Urothelium cell line (cell line): ENCODE measurements at places on chromosomes 6 and 20.

- peak; percentile 46 for DNase-seq
Observed at GRCh38 chr20:43243672-43244269, 54.1 kb upstream of the PTPRT start.

DNA sequence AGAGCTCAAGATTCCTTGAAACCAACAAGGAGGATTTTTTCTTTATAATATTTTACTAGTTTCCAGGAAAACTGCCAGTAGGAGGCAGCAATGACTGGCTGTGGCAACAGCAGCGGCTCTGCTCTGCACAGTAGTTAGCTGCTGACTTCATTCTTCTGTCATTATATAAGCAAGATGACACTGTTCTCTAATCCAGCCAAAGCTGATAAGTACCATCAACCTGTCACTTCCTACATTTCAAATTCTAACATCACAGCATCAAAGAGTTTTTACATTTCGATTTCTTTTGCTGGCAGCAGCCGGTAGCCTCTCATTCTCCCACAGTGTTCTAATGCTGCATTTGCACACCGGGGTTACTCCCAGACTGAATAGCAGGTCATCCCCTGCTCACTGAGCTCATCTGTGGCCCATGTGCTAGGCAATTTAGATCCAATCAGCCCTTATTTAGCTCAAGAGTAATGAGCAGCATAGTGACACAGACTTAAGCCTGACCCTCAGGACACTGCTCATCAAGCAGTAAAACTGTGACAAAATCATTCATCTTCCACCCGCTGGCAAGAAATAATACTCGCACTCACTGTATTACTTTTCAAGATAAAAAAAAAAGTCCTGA lies 67.8 kb downstream of the MMS22L start:
- DNase-seq = peak; percentile 6

DNA sequence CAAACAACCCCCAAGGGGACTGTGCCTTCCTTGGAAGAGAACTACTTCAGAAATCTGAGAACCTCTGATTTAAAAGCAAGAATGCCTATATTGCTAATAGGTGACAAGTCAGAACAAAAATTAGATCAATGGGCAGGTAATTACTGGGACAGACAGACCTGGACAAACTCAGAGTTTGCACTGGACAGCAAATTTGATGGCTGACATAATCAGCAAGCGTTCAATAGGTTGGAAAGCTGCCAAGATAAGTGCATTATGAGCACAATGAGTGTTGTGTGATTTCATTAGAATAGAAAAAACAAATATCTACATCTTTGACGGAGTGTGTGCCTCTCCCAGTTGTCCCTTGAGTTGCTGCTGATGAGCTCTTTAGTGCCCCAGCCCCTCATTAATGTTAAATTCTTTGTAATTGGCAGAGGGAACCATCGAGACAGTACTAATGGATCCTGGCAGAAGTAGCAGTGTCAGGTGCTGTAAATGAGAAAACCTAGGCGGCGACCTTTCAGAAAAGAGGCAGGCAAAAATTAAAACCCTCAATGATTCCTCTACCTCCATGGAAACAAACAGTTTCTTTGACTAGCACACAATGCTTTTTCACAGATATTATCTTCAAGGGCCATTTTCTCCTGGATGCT lies 116.5 kb upstream of the COL21A1 start:
- no peak for DNase-seq

GRCh38 chr20:63102721-63103375 lies 96.1 kb upstream of the BHLHE23 start:
- peak; percentile 86 for DNase-seq

GRCh38 chr6:7471171-7471570 lies 70.3 kb upstream of the DSP start:
- no peak for DNase-seq

DNA sequence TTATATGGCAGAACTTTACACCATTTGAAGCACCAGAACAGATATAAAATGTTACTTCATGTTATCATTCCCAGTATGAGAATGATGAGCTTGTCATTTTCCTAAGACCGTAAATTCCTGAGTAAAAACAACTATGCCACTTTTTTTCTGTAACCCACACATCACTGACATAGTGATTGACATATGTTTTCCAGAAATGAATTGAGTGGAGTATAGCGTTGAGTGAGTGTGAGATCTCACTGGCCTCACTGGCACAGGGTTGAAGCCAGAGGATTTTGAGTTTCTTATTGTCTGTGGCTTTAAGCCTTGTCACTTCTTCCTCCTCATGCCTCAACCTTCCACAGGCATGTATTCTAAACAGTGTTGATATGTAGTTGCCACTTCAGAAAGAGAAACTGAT lies 62.3 kb downstream of the PDE7B start:
- DNase-seq = no peak

GRCh38 chr20:49696594-49696993 lies 17.1 kb downstream of the B4GALT5 start:
- DNase-seq = no peak

- no peak for DNase-seq
Observed at GRCh38 chr6:125112934-125113333, 40.6 kb upstream of the TPD52L1 start.

GRCh38 chr6:118748311-118749062 lies 97.1 kb upstream of the CEP85L start:
- no peak for DNase-seq

DNA sequence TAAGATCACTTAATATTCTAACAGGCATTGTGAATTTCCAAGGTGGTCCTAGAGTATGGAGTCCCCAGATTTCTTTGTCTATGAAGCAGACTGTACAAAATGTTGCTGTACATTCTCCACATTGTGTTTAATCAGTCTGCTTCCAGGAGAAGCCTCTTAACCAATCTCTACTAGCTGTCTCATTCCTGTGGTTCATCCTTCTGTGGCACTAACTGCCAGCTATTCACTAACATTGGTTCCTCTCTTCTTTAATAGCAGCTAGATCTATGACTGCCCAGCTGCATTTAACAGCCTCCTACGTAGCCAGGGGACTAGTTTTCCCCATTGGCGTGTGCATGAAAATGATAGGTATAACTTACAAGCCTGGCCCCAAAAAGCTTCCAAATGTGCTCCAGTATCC lies 395.4 kb downstream of the SAMD5 start:
- DNase-seq = no peak

DNA sequence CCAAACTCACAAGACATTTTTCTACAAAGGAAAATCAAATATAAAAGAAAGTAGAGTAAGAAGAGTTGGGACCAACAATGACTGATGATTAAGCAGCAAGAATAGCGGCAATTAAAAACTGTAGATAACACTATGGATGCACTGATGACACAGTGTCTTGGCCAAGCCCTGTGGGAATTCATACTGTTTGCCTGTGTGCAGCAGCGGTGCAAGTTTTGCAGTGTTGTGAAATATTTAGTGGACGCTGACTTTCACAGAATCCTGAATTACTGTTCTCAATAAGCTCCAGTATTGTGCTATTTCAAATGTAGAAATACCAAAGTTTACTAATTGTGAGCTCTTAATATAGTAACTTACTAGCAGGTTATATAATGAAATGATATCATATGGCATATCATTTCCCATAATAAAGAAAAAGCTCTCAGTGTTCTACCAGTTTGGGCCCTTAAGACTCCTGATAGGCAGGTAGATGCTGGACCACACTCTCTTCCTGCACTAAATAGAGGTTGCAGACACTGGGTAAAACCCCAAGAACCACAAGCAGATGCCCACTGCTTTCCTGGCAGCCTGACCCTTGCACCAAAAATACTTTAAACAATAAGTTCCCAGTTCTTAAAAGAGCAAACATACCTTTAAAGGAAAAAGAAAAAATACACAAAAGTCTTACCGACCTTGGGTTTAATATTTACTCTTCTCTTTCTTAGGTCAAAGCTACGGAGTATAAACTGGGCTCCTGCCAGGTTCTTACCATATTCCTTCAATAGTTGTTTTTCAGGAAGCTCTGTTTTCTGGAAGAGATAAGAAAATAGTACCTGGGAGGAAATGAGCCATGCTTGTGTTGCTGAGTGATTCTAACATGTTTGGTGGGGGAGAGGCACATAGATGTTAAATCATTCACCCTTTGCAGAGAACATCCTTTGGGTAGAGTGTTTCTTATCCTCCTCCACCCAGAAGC lies 41.6 kb downstream of the ANKEF1 start:
- DNase-seq = no peak

DNA sequence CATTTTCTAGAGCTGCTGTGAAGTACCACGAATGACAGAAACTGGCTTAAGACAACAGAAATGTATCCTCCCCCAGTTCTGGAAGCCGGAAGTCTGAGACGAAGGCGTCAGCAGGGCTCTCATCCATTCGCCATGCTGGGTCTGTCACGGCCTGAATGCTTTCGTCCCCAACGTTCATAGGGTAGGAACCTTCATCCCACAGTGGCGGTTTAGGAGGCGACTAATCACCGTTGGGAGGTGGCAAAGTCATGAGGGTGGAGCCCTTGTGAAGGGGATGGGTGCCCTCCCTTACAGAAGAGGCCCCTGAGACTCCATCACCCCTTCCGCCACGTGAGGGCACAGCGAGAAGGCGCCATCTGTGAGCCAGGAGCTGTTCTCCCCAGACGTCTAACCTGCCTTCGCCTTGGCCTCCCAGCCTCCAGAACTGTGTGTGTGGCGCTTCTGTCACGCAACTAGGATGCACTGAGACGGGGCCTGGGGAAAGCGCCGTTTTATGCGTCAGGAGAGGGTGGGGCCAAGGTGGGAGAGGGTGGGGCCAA lies 250.3 kb downstream of the TTLL2 start:
- no peak for DNase-seq

GRCh38 chr6:73028124-73028766 lies 197.1 kb downstream of the KHDC1L start:
- no peak for DNase-seq

GRCh38 chr6:15358579-15359327 lies 112.9 kb downstream of the JARID2 start:
- no peak for DNase-seq

- DNase-seq = no peak
Observed at GRCh38 chr6:56143796-56144195, 103.6 kb downstream of the COL21A1 start.

DNA sequence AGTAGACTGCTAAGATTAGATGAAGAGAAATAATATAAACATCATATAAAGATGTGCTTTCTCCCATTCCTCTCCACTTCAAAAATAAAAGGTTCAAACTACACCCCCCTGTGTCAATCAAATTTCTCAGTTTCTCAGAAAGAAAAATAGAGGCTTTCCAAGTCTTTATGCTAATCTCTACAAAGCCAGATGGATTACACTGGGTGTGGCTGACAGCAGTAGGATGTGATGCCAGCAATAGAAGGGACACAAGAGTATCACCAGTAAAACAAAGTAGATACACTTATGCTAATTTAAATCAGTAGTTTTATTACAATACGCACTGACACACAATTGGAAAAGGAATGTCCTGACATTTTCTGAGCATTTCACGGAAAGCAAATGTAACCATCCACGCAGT lies 353.4 kb downstream of the RNGTT start:
- DNase-seq = no peak

GRCh38 chr20:63497946-63498935 lies 642 bp downstream of the EEF1A2 start:
- peak; percentile 94 for DNase-seq
